HS-5 (cell line): ENCODE measurements at places on chromosomes 5 and 9.

GRCh38 chr5:56317923-56318561, 84.9 kb upstream of the ANKRD55 start:
- DNase-seq: no peak

GRCh38 chr5:169287529-169287928, 13.4 kb downstream of the SLIT3 start:
- DNase-seq: no peak

GRCh38 chr9:14180093-14180959, 133.6 kb downstream of the NFIB start:
- DNase-seq: no peak

- no peak for DNase-seq
These were observed 13.4 kb downstream of the POMT1 start for GRCh38 chr9:131516100-131516499.

DNA sequence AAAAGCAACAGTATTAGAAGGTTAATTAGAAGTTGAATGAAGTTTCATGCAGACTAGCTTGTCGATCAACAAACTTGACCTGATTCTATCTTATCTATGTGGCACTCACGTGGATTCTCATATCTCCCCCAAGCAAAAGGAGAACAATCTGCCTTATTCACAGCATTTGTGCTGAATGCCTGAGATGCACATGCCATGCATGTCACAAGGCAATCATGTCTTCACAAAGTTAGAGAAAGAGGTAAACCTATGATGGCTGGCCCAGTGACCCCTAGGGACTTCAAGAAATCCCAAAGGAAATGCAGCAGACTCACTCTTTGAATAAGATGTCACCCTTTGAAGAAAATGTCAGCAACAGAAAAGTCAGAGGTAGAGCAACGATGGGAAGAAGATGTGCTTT, 17.6 kb upstream of the SHOC1 start:
- DNase-seq: no peak

- no peak for DNase-seq
These were observed 15.0 kb downstream of the GALNT10 start for GRCh38 chr5:154205441-154206117.

DNA sequence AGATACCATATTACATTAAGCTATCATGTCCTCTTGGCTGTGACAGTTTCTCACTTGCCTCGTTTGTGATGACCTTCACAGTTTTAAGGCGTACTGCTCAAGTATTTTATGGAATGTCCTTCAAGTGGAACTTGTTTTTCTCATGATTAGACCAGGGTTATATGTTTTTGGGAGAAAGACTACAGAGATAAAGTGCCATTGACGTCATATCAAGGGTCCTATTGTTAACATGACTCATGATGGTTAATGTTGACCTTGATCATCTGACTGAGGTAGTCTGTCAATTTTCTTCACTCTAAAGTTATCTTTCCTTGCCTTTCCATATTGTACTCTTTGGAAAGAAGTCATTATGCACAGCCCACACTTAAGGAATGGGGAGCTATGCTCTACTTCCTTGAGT, 17.8 kb upstream of the PTBP3 start:
- DNase-seq: no peak

- DNase-seq: no peak
These were observed 5.0 kb downstream of the STC2 start for GRCh38 chr5:173323106-173323798.

DNA sequence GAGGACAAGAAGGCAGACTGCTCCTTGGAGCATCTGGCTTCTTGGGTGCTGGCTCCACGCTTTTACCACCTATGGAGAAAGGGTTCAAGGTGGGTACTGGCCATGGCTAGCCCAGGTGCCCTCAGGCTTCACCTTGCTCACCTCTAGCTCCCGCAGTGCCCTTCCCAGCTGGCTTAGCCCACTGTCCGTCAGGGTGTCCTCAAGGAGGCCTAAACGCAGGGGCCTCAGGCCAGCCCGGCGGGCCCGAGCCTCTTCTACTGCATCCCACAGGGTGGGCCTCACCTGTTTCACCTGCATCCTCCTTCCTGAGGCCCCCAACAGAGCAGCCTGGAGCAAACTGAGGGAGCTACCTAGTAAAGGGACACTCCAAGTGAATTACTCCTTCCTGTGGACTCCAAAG, 9.1 kb downstream of the SLC35A4 start:
- no peak for DNase-seq

DNA sequence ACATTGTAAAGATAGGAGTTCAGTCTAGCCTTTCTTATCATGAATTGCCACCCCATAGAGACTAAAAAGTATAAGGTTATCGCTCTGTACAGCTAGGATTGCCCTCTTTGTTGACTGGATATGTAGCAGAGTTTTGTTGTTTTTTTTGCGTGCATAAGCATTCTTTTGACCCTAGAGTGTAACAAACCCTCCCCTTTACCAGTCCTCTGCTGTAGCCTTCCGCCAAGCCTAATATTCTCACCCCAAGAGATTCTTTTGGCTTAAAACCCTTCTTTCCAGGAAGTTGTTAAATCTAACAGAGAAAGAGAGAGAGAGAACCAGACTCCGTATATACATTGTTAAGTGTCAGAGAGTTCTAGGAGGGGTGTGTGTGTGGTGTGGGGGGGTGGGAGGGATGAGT, 113.9 kb downstream of the FGF1 start:
- DNase-seq: no peak

GRCh38 chr5:447501-447900, 4.5 kb downstream of the EXOC3 start:
- no peak for DNase-seq

- no peak for DNase-seq
These were observed 19.1 kb downstream of the CAMSAP1 start for GRCh38 chr9:135888126-135888765.

DNA sequence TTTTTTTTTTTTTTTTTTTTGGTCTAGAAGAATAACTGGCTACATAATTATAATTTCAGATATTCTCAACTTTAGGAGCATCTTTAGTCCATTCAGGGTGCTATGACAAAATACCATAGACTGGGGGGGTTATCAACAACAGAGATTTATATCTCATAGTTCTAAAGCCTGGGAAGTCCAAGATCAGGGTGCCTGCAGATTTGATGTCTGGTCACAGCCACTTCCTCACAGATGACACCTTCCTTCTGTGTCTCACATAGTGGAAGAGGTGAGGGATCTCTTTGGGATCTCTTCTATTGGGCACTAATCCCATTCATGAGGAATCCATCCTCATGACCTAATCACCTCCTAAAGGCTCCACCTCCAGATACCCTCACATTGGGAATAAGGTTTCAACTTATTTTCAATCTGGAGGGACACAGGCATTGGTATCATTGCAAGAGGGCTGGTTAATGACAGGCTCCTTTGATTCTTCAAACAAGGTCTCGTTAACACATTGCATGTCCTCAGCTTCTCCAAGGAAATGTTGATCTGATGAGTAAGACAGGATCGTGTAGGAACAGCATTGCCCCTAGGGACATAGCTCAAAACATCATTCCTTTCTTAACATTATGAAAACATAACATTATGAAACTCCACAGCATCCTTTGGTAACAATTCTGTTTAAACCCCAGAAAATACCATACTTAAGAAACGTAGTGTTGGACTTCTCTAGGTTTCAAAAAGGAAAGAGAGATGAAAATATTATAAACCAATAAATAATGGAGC, 372.4 kb downstream of the SEMA5A start:
- peak; percentile 87 for DNase-seq

- peak; percentile 69 for DNase-seq
These were observed 147.6 kb downstream of the NR2F1-AS1 start for GRCh38 chr5:93433422-93433821.

DNA sequence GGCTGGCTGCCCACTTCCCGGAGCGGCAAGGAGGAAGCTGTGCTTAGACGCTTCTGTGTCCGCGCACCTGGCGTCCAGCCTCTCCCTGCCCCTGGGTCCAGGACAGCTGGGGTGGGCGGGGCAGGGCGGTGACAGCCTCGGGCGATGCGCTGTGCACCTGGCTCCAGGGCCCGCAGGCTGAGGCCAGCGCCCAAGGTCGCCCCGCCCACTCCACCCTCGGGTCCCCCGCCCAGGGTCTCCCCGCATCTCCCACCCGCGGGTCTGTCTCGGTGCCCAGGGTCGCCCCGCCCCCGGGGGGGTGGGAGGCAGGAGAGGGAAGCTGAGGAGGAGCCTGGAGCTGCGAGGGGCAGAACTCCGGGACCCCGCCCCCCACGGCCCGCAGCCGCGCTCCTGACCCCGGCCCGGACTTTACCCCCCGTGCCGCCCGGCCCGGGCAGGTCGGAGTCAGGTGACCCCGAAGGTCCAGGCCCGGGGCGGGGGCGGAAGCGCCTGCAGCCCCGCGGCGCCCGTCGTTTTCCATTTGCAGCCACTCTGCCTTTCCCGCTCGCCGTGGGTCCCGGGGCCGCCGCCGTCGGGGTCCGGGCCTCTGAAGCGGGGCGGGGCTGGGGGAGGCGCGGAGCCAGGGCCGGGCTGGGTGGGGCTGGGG, at the start of gene ENTPD8:
Gene ENTPD8, minus strand, starts transcription at position 69 of the 646 bp plus-strand sequence. CDS start 3,072 bp downstream, outside the sequence.
- no peak for DNase-seq

DNA sequence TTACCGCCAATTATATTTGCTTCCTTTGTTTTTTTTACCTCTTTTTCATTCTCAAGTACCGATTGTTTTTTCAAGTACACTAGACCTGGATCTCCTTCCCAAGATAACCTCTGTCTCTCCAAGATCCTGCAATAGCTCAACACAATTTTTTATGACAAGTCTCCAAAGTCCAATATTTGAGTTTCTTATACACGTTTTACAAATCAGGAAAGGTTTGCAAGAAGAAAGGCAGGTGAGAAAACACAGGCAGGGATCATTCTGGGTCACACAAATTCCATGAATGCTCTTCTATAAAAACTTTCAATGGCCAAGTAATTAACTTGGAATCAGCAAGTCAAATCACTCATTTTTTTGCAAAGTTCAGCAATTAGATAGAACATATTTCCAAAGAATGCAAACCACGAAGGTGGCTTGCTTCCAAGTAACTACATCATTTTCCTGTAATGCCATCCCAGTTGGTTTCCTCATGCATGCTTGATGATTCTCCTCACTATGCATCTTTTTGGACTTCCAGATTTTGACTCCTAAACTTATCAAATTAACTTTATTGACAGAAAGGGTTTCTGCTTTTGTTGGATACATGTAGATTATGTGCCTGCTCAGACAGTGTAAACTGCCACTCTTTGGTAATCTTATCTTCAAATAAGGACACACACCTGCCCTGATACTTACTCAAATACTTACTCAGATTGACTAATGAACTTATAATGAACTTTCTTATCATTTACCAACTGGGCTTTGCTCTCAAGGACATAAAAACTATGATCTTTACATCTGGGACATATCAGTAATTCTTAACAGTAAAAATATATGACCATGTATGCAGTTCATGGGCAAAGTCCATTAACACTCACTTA, 24.7 kb upstream of the IFNE start:
- peak; percentile 97 for DNase-seq

- no peak for DNase-seq
These were observed 481.5 kb upstream of the TUSC1 start for GRCh38 chr9:26159575-26160392.

DNA sequence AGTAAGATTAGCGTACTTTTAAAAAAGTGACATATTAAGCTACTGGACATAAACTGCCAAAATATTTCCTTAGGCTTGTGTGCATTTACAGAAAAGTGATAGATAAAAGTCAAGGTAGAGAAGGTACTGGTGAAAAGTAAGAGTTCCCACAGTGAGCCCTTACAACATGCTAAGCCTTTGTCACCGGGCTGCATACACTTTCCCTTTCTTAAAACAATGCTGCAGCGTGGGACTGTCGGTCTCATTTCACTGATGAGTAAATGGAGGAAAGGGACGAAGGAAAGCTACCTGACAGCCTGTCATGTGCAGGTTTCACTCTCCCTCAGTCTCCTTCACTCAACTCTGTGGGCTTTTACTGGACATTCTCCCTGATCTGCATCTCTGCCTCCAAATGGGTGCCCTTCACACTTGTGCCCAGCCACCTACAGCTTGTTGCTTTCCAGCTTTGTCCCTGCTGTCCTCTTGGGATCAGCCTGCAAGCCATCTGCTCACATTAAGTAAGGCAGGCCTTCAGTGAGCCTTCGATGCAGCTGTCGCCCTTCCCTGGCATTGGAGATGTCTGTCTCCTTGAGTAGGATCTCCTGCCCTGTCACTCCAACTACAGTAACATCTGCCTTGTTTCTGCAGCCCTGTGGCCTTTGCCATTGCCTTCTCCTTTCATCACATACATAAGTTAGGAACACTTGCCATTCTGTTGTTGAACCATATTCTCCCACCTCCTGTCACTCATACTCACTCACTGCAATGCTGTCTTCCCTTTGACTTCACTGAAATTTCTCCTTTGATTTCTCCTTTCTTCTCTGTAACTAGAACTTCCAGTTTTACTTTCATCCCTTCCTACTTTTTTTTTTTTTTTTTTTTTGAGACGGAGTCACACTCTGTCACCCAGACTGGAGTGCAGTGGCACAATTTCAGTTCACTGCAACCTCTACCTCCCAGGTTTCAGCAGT, 9.3 kb upstream of the ROPN1L start:
- no peak for DNase-seq

DNA sequence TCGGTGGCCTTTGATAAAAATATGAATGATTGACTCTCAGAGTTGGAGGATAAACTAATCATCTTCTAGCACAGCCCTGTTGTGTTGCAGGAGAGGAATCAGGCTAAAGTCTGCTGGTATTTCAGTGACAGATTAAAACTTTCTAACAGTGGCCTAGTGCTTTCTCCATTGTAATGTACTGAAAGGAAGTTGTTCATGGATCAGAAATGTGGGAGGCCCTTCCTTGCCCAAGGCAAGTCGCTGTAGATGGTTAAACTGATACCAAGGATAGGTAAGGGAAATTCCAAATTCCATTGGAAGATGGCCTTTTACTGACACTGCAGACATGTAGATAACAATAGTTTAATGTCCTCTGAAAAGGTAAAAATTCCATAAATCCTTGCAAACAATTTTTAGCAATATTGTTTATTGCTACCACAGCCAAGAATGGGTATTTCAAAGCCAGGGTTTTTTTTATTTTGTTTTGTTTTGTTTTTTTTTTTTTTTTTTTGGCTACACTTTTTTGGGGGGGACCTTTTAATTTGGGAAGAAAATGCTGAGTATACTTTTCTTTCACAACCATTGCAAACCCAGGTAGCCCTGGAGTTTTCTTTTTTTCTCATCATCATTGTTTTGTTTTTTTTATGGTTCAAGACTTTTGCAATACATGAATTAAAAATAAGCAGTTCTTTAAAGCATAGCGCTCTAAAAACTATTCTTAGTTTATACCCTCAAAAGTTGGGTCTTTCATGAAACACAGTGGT, 35.5 kb downstream of the WDR36 start:
- DNase-seq: no peak
